Central memory CD8-positive, alpha-beta T cell (primary cell): ENCODE measurements at places on chromosomes 5 and 9.
A peak's percentile ranks its signal among the peaks of the same experiment; 100 is the strongest.

DNA sequence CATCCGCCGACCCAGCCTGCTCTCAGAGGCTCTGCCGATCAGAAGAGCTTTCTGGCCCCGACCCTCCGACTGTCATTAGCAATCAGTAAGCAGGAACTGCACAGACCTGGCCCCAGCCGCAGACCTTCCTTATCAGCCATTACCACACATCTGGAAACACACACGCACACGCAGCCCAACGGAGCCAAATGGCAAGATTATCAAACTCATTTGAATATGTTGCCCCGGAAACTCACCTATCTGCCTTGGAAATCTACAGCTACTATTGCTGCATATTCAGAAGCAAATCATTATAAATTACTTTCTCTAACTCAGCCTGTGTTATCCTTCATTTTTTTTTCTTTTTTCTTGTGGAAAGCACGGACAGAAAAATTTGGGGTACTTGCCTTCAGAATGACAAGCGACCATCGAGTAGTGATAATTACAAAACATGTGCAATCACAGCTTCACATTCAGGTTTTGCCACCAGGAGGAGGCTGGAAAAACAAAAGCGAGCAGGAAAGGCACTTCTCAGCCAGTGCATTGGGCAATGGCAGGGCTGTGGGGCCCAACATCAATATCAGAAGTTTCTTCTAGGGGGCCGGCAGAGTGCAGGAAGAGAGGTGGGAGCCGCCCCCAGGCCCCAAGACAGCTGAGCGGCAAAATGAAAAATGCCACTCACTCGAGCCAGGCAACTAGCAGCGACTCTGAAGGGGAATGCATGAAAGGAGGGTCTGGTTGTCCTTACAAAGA, 122.3 kb downstream of the VAV2 start:
- DNase-seq: no peak
- peaks cover 11% of the 10 kb centered on the region for H3K4me1 ChIP-seq
- no peak overlapping the region for H3K27ac ChIP-seq
- H3K36me3 ChIP-seq: no peaks in the 10 kb centered on the region
- H3K4me3 ChIP-seq: peak overlapping the region; percentile 16

- DNase-seq: no peak
- no peaks in the 10 kb centered on the region for H3K36me3 ChIP-seq
- H3K4me1 ChIP-seq: no peaks in the 10 kb centered on the region
- no peak overlapping the region for H3K4me3 ChIP-seq
Observed at GRCh38 chr5:115580941-115581340, 21.3 kb downstream of the TICAM2 start.

DNA sequence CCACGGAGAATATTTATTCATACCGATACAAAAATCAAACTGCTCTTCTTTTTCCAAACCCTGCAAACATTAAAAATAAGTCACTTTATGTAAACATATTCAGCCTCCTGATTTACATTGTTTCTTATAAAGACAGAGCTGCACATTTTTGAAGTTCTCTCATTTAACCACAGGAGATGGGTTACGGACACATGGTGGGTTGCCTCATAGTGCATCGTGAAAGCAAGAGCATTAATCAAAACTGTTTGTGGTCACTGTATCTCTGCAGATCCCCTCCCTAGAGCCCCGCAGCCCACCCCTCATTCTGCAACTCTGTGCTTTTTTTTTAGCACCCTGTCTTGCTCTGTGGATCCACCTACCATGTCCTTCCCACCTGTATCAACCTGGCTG, 43.3 kb upstream of the EQTN start:
- H3K4me1 ChIP-seq: no peaks in the 10 kb centered on the region
- no peak overlapping the region for H3K4me3 ChIP-seq
- H3K27me3 ChIP-seq: no peaks in the 10 kb centered on the region
- H3K36me3 ChIP-seq: no peaks in the 10 kb centered on the region

DNA sequence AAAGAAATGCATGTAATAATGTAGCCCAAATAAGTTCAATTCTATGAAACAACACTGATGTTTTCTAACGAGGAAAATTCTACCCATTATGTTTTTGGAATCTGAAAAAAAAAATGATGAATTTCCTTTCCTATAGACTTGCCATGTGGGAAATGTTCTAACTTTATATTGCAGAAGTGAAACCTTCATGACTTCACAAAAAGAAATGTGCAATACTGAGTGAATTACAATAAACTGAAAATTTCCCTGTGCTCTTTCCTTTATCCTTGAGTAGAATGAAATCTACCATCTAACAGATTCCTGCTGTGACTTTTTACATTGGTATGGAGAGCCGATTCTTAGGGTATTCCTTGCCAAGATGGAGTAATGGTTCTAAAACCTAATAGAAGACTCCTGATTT, 1622.5 kb downstream of the MAT2B start:
- no peak overlapping the region for H3K27ac ChIP-seq
- no peaks in the 10 kb centered on the region for H3K36me3 ChIP-seq
- DNase-seq: no peak
- H3K27me3 ChIP-seq: no peaks in the 10 kb centered on the region
- H3K4me3 ChIP-seq: no peak overlapping the region

- no peak overlapping the region for H3K4me3 ChIP-seq
- no peak for DNase-seq
- H3K27ac ChIP-seq: no peak overlapping the region
- peaks cover 35% of the 10 kb centered on the region for H3K27me3 ChIP-seq
- H3K4me1 ChIP-seq: peaks cover 12% of the 10 kb centered on the region
- no peaks in the 10 kb centered on the region for H3K36me3 ChIP-seq
Observed at GRCh38 chr9:126707083-126707482, 93.4 kb downstream of the LMX1B start.

DNA sequence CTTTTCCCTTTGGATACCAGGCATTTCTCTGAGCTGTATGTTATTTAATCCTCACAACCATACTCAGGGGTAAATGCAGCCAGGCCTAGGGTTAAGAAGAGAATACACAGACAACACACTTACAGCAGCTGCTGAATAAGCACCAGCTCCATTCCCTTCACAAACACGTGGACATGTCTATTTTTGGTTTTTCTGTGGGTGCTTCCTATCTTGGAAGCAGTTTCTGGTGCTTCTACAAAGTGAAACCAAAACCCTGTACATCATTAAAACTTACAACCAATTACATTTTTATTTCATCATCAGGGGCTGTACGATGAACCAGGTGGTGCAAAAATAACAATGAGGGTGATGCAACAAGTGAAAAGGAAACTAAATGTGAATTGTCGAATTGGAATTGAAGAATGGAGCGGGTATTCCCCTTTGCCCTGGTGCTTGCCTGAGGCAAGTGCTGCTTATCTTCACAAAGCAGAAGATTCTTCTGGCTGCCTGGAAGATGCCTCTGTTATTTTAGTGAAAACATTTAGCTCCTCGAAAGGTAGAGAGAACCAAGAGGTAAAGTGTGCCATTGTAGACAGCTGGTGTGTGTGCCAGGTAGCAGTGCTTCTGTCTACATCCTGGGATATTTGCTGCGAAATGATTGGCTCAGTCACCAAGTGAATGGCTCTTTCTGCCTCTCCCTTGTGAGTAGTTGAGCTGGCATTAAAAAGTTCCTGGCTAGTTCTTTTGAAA, 18.6 kb upstream of the IFNB1 start:
- H3K27ac ChIP-seq: peak overlapping the region; percentile 92
- peaks cover 35% of the 10 kb centered on the region for H3K4me1 ChIP-seq
- H3K36me3 ChIP-seq: peaks cover 6% of the 10 kb centered on the region
- H3K27me3 ChIP-seq: no peaks in the 10 kb centered on the region
- peak overlapping the region; percentile 70 for H3K4me3 ChIP-seq

DNA sequence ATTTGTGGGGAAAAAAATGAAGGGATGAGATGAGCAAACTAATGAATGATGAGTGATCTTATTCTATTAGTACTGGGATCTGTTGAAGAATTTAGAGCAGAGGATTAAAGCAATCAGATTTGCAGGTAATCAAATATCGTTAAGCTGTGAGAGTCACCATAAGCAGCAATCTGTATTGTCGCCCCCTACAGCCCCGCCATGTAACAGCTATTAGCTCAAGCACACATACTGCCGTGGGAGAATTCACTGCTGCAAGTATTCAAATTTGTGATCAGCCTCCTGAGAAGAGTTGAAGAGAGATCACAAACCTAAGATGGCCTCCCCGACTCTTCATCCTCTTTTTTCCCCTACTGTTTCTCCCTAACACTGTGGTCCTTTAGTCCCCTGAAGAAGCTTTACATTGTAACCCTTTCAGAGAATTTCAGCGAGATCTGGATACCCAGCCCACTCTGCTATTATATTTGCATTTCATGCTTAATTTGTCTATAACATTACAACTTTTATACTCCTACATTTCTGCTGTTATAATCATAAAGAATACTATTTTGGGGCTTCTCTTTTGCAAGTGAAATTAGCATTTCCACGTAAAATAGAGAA, 28.5 kb upstream of the PHF24 start:
- no peaks in the 10 kb centered on the region for H3K36me3 ChIP-seq
- H3K27me3 ChIP-seq: peaks cover 77% of the 10 kb centered on the region
- DNase-seq: no peak
- no peak overlapping the region for H3K4me3 ChIP-seq
- H3K27ac ChIP-seq: no peak overlapping the region

DNA sequence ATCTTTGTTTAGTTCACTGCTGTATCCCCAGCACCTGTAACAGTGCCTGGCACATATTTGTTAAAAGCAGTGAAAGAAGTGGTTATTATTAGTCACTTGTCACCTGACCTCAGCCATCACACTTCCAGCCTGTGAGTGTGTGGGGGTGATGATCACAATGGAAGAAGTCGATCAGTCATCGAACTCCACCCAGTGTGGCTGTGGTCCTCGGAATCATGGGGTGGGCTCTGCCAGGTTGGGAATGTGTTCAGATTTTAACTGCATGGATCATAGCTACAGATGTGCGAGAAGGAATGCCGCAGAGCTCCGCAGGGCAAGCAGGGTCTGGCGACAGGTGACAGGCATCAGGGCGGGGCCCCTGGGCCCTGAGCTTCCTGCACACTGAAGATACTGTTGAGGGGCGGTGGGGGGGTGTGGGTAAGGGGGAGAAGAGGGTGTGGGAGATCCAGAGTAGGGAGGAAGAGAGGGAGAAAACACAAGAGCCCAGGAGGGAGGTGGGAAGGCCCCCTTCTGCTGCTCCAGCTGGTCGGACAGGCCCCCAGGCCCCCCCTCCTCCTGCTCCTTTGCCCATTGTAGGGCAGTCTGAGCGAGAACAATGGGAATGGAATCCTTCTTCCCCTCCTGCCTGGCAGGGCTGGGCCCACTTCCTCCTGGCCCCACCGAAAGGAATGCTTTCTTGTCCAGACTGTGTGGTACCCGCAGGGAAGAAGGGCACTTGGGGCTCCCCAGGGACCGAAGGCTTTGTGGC, 89.6 kb downstream of the SPRY4 start:
- H3K27me3 ChIP-seq: peaks cover 9% of the 10 kb centered on the region
- no peak overlapping the region for H3K27ac ChIP-seq
- DNase-seq: no peak
- H3K36me3 ChIP-seq: no peaks in the 10 kb centered on the region
- no peaks in the 10 kb centered on the region for H3K4me1 ChIP-seq

DNA sequence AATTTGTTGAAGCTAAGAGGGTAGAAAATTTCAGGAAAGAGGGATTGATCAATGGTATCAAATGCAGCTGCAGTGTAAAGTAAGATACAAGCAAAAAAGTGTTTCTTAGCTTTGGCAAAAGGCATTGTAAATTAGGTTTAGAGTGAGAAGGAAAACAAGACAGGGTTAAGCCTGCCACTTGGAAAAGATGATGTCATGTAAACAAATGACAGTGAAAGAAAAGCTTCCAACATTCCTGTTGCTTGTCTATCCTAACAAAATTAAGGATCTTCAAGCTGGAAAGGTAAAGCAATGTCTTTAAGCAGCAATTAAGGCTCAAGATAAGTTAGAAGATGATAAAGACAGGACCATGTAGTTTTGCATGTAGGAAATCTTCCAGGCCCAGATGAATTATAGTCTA, 139.1 kb upstream of the PPP2R2B start:
- no peak for DNase-seq
- H3K4me3 ChIP-seq: no peak overlapping the region
- no peaks in the 10 kb centered on the region for H3K36me3 ChIP-seq
- no peak overlapping the region for H3K27ac ChIP-seq

- no peak for DNase-seq
- H3K27me3 ChIP-seq: no peaks in the 10 kb centered on the region
- H3K4me1 ChIP-seq: no peaks in the 10 kb centered on the region
- no peak overlapping the region for H3K27ac ChIP-seq
- no peaks in the 10 kb centered on the region for H3K36me3 ChIP-seq
Observed at GRCh38 chr5:107359033-107359915, 311.5 kb downstream of the EFNA5 start.

DNA sequence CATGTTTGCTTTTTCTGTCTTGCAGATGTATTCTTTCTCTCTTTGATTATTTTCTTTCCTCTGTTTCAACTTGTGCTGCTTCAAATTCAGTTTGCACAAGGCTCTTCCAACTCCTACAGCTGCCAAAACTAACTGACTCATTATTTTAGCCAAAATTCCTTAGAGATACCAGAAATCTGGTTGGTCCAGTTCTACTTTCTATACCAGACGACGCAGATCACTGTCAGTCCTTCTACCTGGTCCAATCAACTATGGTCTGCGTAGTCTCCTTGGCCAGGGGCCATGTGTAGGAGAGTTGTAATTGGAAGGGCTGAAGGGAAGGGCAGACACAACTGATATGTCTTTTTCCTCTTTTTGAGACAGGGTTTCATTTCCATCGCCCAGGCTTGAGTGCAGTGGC, 51.9 kb upstream of the JAK2 start:
- H3K4me3 ChIP-seq: no peak overlapping the region
- no peaks in the 10 kb centered on the region for H3K27me3 ChIP-seq
- peaks cover 27% of the 10 kb centered on the region for H3K4me1 ChIP-seq
- no peak overlapping the region for H3K27ac ChIP-seq
- no peaks in the 10 kb centered on the region for H3K36me3 ChIP-seq
- no peak for DNase-seq

DNA sequence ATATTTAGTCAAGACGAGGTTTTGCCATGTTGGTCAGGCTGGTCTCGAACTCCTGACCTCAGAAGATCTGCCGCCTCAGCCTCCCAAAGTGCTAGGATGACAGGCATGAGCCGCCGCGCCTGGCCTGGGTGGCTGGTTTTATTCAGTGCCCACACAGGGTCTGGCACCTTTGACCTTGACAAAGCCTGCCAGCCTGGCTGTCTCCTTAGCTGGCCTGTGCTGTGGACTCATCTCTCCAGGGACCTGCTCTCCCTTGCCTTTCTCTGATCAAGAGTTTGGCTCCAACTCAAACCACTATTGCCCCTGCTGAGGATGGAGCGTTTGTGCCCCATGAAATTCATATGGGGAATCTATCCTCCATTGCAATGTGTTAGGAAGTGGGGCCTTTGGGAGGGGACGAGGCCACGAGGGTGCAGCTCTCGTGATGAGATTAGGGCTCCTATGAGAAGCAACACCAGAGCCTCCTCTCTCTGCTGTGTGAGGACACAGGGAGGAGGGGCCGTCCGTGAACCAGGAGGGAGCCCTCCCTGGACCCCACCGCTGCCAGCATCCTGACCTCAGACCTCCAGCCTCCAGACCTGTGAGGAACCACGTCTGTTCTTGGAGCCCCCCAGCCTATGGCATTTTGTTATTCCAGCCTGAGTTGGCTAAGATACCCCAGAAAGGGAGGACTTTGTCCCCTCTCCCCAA, 45.0 kb downstream of the MRPL36 start:
- H3K4me1 ChIP-seq: no peaks in the 10 kb centered on the region
- H3K27me3 ChIP-seq: peaks cover 33% of the 10 kb centered on the region
- no peak overlapping the region for H3K4me3 ChIP-seq
- no peak for DNase-seq
- no peaks in the 10 kb centered on the region for H3K36me3 ChIP-seq
